ENCODE measurements at places on chromosomes 6 and 20.
A peak's percentile ranks its signal among the peaks of the same experiment; 100 is the strongest.

DNA sequence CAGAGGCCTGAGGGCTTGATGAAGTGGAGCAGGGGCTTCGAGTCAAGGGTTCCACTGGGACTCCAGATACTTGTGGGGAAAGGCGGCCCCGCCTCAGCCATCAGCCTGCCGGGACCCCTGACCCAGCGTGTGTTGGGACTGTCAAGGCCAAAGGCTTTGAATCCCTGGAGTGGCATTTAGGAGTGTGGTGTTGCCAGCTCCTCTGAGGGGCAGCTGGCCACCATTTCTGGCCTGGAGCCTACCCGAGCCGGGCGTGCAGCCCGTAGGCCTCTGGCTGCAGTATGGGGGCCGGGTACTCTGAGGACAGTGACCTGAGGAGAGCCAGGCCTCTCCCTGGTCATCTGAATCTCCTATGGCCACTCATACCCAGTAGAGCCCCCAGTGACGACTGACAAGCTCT, 40.0 kb downstream of the RRBP1 start:
- no peak for DNase-seq

- DNase-seq = no peak
These were observed 149.5 kb downstream of the ANKRD60 start for GRCh38 chr20:58078741-58079522.

GRCh38 chr6:86152546-86152945, 509.9 kb upstream of the SYNCRIP start:
- no peak for DNase-seq

DNA sequence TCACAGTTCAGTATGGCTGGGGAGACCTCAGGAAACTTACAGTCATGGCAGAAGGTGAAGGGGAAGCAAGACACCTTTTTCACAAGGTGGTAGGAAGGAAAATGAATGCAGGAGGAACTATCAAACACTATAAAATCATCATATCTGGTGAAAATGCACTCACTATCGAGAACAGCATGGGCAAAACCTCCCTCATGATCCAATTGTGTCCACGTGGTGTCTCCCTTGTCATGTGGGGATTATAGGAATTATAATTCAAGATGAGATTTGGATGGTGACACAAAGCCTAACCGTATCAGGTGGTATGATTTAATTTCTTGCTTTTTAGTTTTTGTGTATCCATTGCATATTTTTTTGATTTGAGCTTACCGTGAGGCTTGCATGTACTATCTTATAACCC, 133.2 kb upstream of the SYNCRIP start:
- DNase-seq = no peak

DNA sequence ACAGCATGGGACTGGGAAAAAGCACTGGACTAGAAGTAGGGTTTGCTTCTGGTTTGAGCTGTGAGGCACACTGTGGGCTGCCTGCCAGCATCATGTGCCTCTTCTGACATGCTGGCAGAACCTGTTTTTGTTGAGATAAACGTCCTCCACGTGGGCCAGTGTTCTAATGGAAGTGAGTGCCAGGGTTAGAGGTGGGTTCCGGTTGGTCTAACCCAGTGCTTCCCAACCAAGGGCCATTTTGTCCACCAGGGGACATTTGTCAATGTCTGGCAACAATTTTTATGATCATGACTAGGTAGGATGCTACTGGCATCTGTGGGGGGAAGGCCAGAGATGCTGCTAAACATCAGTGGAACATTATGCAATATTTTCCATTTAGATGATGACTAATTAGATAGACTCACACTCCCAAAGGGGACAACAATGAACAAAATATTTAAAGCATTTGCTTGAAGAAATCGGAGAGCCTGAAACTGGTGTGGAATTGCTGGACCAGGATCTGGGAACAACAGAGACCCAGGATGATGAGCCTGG, 7.8 kb upstream of the APMAP start:
- DNase-seq = no peak

GRCh38 chr6:53960311-53960710, 150.9 kb upstream of the MLIP start:
- no peak for DNase-seq

DNA sequence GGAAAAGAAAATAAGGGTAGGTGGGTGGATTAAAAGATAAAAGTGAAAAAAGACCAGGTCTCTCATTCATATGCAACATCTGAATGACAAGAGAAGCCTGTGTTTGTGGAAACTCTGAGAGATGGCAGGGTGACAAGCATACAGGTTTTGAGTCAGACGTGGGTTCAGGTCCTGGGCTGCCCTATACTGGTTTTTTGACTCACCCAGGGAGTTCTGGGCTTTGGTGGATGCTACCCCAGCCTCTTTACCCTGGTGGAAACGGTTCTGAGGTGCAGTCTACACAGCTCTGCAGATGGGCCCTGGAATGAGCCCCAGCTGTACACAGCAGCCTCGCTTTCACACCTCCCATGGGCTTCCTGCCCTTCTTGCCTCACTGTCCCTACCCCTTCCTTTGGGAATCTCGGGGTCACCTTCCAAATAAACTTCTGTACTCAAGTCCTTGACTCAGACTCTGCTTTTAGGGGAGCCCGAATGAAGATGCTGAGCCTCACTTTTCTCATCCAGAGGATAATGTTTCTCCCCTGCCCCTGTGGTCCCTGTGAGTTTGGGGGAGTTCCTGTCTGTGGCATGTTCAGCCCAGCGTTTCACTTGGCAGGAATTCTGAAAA, 77.7 kb upstream of the CLDN20 start:
- DNase-seq = no peak

DNA sequence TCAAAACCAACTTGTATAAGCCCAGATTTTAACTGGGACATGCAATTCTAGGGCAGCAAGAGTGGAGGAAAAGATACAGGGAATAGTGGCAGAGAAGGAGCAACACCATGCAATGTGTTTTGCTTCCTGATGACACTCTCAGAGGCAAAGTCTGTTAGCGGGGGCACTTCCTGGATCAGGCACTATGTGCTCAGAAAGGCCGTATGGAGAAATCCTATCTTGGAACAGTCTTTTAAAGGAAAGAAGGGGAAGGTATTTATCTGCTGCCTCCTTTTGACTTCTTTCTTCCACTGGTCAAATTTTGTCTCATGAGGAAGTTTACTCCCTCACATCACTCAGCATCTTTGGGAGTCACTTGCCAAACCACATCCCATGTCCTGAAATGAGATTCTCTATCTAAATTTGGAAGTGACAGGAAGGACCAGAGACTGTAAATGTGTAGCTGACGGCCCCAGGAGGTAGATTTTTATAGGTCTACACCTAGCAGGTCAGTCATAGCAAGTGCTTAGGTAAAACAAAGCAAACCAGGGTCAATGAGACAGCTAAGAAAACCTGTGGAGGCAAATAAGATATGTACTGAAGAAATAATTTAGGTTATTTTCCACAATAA, 91.7 kb upstream of the ELOVL5 start:
- no peak for DNase-seq

- DNase-seq = no peak
These were observed 98.2 kb downstream of the CAP2 start for GRCh38 chr6:17491416-17492142.

GRCh38 chr6:143176090-143177021, 115.7 kb downstream of the AIG1 start:
- DNase-seq = no peak

DNA sequence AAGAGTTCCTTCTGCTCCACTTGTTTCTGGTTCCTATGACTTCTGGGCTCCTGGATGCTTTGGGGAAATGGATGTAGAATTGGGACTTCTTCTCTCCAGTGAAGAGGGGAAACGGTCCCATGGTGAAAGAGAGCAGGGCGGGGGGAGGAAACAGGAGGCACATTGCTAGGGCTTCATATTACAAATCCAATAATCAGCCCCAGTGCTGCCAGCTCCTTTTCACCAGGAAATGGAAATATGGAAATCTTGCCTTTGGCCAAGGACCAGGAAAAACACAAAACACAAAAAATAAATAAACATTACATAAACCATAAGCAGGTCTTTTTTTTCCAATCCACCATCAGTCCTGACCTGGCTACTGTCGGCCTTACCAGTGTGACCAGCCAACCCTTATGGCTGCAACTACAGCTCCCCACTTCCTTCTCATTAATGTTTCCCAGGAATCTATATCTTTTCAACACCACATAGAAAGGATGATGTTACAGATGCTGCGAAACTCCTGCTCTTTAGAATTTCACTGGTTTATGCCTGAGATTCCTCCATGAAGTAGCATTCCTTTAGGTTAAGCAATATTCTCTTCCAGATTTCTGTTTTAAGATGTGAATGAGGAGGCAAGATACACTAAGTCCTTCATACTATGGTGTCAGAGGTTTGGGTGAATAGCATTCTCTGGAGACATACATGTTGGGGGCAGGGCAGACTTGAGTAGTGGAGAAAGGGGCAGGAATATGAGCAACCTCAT, 2.0 kb downstream of the PI3 start:
- DNase-seq = no peak

GRCh38 chr6:42349753-42350511, 101.8 kb downstream of the TRERF1 start:
- no peak for DNase-seq

DNA sequence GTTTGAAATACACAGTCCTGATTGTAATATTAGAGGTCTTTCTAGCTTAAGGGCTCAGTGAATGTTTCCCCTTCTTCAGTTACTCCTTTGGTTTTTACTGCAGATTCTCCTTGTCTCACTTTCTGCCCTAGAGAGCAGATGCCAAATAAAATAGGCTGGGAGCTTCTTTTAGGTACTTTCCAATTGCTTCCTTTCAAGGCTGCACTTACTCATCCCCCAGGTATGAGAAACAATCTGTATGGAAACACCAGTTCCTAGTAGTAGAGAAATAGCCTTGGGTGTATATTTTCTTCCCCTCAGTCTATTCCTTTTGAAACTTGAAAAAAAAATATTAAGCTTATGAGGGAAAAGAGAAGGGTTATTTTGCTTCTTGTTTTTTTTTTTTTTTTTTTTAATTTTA, 139.7 kb downstream of the PAK5 start:
- DNase-seq = no peak

GRCh38 chr6:36027501-36028087, at the start of gene MAPK14:
TSS of gene MAPK14 (plus strand) at chr6:36027808. CDS start at chr6:36028158, 350 bp downstream.
- peak; percentile 97 for DNase-seq

DNA sequence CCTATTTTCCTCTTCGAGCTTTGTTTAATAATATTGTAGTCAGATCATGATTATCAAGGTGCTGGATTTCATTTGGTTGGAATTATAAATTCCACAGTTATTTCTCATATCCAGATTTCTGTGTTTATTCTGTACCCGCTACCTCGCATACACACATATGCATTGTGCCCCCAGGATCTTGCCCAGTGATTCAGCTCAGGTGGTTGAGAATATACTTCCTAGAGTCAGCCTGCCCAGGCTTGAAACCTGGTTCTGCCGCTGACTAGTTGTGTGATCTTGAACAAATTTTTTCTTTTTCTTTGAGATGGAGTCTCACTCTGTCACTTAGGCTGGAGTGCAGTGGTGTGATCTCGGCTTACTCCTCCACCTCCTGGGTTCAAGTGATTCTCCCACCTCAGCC, 14.7 kb downstream of the GINM1 start:
- no peak for DNase-seq

DNA sequence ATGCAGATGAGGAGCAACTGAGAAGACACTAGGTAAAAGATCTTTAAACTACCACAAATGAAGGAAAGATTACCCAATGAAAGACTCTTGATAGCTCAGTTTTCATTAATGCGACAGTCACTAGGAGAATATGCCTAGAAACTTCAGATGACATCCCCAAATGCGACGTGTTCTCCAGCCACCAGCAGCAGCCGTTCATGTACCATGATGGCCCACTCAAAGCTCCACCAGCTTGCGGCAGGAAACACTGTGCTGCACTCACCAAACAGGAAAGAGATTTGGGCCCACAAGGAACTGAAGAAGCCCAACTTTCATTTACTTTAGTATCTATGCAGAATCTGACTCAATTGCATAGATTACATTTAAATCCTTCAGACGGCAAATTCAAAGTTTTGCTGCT, 7.5 kb downstream of the DIDO1 start:
- DNase-seq = no peak

DNA sequence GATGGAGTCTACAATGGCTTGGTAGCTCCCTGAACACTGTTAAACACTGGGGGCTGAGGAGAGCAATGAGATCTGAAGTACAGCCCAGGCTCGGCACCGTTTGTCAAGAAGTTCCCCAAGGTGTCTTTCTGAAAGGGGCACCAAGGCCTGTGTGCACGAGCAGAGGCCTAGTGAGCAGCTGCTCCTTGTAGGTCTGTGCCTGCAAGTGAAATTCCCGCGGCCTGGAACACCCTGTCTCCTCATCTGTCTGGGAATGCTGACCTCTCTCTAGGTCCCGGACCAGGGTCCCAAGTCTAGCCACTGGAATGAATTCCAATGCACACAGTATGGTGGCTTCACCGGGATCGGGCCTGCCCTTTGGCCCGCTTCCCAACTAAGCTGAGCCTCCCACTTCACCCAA, 134.8 kb downstream of the FOXC1 start:
- no peak for DNase-seq

GRCh38 chr6:85115876-85116275, 334.0 kb upstream of the NT5E start:
- DNase-seq = no peak

GRCh38 chr20:24297993-24298392, 171.4 kb upstream of the SYNDIG1 start:
- no peak for DNase-seq

GRCh38 chr20:18694071-18694470, 106.2 kb downstream of the DTD1 start:
- no peak for DNase-seq

DNA sequence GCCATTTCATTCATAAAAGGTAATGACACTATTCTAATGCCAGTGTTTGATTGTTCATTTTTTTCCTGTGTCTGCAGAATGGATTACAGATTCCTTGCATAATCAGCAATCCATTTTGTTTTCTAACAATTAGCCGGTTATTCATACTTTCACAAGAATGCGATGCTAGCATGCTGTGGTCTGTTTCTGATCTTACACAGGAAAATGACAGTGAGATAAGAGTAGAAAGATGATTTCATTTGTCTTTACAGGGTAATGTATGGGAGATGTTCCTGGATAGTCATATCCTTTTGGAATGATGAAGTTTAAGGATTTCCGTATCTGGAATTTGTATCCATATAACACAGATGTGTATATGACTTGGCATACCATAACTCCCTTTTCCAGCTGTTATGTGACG, 207.3 kb downstream of the FARS2 start:
- DNase-seq = no peak

DNA sequence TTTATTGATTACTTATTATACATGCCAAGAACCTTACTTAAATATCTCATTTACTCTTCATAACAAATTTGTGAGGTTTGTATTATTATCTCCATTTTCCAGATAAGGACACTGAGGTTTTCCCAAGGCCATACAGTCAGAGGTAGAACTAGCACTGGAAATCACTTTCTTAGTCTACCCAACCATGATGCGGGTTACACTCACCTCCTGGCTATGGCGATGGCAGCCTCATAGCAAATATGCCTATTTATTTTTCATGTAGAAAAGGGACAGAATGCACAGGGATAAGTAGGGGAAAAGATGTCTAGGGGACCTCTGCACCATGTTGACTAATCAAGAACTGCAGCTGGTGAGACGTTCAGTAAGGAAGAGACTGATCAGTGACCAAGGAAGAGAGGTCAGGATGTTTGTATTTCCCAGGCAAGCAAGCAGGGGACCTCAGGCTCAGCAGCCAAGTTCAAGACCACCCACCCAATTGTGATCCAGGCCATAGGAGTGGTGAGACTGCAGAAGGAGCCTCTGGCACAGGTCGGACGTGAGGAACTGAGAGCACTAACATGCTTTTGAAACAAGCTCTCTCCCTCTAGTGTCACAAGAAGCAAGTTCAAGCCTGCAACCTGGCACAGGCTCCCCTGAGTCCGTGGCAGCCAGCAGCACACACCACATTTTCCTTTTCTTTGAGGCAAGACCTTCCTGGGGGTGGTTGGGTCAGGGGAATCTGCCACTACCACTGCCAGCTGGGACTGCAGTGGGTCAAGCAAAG, 97.8 kb downstream of the GMPR start:
- no peak for DNase-seq

- no peak for DNase-seq
These were observed 262.0 kb downstream of the CDC5L start for GRCh38 chr6:44649365-44650025.

All from HEK293T (cell line).